Upper lobe of right lung (tissue), 1 donor: ENCODE measurements at places on chromosomes 16 and 17.

DNA sequence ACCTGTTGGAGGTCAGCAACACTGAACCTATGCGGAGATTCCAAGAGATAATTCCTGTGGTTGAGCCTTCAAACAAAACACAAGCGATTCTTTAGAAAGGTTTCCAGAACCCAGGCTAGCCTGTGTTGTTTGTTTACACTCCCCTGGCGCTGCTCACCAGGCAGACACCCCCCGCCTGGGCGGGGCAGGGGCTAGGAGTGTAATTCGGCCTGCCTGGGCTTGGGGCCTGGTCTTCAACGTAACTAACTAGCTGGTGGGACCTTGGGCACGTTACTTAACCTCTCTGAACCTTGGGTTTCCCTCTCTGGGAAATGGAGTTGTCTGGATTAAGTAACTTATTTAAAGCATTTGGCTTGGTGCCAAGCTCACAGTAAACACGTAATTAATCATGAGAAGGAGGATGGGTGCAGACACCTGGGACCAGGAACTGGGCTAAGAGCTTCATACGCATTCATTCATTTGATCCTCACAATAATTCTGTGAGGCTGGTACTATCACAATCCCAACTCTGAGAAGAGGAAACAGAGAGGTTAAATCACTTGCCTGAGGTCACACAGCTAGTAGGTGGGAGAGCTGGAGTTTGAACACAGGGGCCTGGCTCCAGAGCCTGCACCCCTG lies 7.6 kb upstream of the ARHGAP27 start:
- H3K4me3 ChIP-seq: no peak overlapping the region
- peak; percentile 67 for DNase-seq
- peaks cover 7% of the 10 kb centered on the region for H3K4me1 ChIP-seq
- H3K27me3 ChIP-seq: no peaks in the 10 kb centered on the region
- H3K36me3 ChIP-seq: peaks cover 35% of the 10 kb centered on the region
- H3K27ac ChIP-seq: no peak overlapping the region

DNA sequence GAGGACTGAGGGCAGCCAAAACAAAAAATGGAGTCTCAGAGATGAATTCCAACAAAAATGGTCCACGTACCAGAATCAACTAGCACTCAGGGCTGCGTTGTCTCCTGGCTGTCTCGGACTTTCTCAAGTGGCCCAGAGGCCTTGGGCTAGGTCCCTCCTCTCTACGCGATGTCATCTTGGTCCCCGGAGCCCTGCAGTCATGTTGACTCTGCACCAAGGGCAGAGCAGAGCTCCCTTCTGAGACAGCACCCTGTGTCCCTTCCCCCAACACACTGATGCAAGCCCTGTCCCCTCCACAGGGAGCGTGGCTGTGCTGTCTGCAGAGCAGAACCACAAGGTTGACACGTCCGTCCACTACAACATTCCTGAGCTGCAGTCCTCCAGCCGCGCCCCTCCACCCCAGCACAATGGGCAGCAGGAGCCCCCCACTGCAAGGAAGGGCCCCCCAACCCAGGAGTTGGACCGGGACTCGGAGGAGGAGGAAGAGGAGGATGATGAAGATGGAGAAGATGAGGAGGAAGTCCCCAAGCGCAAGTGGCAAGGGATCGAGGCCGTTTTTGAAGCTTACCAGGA lies 20.8 kb downstream of the GINS2 start:
- H3K4me3 ChIP-seq: no peak overlapping the region
- H3K27me3 ChIP-seq: no peaks in the 10 kb centered on the region
- H3K27ac ChIP-seq: no peak overlapping the region
- H3K4me1 ChIP-seq: no peaks in the 10 kb centered on the region

- no peak overlapping the region for H3K4me3 ChIP-seq
- H3K4me1 ChIP-seq: peaks cover 26% of the 10 kb centered on the region
- H3K27me3 ChIP-seq: no peaks in the 10 kb centered on the region
- H3K36me3 ChIP-seq: no peaks in the 10 kb centered on the region
- no peak for DNase-seq
These were observed 10.9 kb upstream of the UBALD2 start for GRCh38 chr17:76254275-76254674.

DNA sequence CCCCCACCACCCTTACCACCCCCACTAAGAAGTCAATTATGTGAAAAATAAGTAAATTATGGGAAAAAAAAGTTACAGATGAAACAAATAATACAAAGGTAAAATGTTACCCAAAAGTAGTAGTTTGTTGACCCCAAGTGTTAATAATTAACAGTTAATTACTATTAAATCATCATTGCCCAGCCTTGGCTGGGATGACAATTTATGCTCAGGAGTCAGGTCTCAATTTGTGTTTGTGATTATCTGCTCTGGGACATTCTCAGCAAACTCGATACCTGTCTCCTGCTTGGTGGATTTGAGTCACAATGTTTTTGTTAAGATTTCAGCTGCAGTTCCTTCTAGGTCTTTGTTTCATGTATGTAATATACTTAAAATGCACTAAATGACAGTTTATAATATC lies 172.3 kb upstream of the IRX3 start:
- DNase-seq: no peak
- H3K4me1 ChIP-seq: no peaks in the 10 kb centered on the region
- H3K27me3 ChIP-seq: no peaks in the 10 kb centered on the region
- no peak overlapping the region for H3K4me3 ChIP-seq
- H3K36me3 ChIP-seq: no peaks in the 10 kb centered on the region

DNA sequence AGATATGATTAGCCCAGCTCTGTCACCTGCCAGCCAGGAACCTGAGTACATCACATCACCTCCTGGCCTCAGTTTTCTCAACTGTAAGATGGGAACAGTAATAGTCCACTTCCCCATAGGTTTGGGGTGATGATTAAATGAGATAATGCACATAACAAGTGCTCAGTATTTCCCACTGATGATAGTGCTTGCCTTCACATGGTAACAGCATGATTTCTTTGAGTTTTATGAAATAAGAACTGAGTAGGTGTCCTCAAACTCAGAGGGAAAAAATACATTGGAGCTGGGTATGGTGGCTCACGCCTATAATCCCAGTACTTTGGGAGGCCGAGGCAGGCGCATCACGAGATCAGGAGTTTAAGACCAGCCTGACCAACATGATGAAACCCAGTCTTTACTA lies 30.1 kb upstream of the SNN start:
- H3K36me3 ChIP-seq: no peaks in the 10 kb centered on the region
- H3K4me1 ChIP-seq: peaks cover 32% of the 10 kb centered on the region
- no peak overlapping the region for H3K27ac ChIP-seq
- no peak for DNase-seq
- H3K27me3 ChIP-seq: no peaks in the 10 kb centered on the region
